Activated CD4-positive, alpha-beta T cell treated with anti-CD3 and anti-CD28 coated beads for 36 hours (primary cell): ENCODE measurements at places on chromosomes 16 and 17.

- no peak for DNase-seq
These were observed 35.1 kb downstream of the DDX19A start for GRCh38 chr16:70381604-70382342.

DNA sequence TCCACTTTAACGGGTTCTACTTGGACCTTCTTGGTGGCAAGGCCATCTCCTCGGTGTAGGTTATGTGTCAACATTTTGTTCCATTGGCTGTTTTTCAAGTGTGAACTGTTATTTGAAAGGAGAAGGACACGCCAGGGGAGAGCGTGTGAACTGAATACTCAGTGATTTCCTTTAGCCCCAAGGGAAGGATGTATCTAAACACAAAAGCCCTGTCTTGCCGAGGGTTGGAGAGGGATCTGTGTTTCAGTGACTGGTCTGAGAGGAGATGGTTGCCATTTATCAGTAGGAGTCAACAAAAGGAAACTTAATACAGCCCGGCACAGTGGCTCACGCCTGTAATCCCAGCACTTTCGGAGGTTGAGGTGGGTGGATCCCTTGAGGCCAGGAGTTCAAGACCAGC is 50.0 kb downstream of the USP10 start:
- no peak for DNase-seq

DNA sequence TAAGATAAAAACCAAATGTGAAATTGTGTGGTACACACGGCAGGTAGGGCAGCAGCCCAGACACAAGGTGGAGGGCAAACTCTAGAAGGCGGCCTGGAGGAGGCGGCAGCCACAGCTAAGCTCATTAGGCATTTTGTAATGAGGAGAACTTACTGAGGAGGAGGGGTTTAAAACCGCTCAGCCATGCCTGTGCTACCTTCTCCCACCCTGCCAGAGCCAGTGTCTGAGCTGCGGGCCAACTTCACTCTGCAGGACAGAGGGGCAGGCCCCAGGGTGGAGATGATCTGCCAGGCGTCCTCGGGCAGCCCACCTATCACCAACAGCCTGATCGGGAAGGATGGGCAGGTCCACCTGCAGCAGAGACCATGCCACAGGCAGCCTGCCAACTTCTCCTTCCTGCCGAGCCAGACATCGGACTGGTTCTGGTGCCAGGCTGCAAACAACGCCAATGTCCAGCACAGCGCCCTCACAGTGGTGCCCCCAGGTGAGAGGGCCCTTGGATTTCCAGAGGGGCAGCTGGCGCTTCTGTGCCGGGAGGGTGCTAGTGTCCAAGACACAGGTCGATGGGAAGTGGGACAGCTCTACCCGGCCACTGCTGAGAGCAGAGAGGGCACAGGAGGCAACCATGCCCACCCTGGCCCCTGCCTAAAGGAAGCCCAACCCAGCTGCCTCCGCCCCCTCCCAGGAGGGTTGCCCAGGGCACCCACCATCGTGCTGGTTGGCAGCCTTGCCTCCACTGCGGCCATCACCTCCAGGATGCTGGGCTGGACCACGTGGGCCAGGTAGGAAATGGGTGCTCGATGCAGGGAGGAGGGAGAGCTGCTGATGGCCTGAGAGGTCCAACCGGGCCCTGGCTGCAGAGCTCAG is 4.3 kb upstream of the SYNGR2 start:
- no peak for DNase-seq

GRCh38 chr16:24491731-24492130 is 47.6 kb upstream of the RBBP6 start:
- no peak for DNase-seq

GRCh38 chr16:19688396-19689024 is 29.5 kb downstream of the KNOP1 start:
- no peak for DNase-seq

DNA sequence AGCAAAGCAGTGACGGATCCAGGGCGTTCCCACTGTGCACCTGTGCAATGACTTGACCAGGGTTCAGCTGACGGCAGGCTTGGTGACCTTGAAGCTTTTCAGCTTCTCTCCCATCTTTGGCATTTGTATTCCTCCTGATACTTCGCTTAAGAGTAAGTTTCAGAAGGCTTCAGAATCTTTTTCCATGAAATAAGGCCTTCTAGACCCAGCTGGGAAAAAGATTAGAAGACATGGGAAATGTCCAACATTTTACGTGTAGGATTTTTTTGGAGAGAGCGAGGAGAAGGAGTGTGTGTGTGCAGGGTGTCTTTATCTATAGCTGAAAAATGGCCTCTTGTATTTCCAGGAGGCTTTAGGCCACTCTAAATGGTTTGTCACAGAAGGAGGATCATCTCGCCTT is 104.1 kb downstream of the BANP start:
- no peak for DNase-seq

DNA sequence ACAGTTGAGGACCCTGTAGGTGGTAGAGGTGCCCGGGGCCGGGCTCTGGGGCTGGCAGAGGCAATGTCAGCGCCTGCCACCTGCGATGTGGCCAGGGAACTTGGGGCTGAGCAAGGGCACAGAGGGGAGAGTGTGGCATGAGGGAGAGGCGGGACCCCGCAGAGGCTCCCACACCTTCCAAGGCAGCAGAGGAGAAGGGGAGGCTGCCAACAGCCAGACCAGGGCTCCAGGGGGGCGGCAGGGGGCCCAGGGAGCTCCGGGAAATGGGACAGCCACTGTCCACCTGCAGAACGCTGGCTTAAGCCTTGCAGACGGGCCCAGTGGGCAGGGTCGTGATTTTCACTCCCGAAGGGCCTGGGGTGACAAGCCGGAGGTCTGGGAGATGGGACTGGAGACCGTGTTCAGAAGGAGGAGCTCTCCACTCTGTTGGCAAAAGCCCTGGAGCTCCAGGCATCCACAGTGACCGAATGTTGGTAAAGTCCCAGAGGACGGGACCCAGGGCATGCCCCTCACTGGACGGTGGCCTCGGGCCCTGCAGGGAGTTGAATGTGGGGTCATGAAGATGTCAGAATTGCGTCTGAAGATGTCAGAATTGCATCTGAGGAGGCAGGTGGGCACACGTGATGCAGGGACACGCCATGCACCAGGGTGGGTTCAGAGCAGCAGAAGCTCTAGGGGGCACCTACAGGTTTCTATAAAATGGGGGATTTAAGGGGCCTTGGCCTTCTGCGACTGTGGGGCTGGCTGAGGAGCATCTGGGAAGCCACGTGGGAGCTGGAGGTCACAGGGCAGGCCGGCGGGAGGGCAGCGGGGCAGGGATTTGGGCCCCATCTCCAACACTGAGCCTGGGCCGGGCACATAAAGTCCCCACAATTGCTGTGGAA is 18.6 kb downstream of the CD7 start:
- peak; percentile 56 for DNase-seq

- no peak for DNase-seq
These were observed 5.0 kb upstream of the MAPK3 start for GRCh38 chr16:30127993-30128392.

DNA sequence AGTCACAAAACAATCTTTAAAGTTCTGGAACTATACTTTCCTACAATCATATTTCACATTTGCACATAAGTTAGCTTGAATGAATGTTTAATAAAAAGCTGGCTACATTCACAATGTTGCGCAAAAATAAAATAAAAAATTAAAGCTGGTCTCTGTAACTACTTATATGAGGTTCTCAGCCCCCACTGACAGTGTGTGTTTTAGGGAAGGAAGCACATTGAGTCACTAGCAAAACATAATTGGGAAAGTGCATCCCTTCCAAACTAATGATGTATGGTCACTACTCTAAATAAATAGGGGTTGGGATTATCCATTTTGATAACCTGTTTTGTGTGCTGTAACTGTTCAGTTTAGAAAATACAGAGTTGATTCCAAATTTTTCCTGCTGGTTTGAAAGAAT is 251.9 kb downstream of the IRX3 start:
- no peak for DNase-seq

DNA sequence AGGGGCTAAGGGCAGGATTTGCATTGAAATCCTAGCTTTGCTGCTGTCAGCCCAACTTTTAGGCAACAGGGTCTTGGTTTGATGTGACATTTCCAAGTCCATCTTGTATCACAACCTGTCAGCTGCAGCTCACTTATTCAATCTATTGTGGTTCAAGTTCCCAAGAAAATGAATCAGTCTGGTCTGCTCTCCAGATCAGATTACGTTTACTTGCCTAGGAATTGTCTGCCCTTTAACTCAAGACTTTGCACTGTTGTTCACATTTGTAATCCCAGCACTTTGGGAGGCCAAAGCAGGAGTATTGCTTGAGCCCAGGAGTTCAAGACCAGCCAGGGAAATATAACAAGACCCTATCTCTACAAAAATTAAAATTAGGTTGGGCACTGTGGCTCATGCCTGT is 10.0 kb downstream of the STX4 start:
- no peak for DNase-seq

- DNase-seq: no peak
These were observed 128.8 kb downstream of the CYB561 start for GRCh38 chr17:63317166-63317840.

GRCh38 chr16:51141541-51141940 is 9.5 kb downstream of the SALL1 start:
- DNase-seq: no peak

DNA sequence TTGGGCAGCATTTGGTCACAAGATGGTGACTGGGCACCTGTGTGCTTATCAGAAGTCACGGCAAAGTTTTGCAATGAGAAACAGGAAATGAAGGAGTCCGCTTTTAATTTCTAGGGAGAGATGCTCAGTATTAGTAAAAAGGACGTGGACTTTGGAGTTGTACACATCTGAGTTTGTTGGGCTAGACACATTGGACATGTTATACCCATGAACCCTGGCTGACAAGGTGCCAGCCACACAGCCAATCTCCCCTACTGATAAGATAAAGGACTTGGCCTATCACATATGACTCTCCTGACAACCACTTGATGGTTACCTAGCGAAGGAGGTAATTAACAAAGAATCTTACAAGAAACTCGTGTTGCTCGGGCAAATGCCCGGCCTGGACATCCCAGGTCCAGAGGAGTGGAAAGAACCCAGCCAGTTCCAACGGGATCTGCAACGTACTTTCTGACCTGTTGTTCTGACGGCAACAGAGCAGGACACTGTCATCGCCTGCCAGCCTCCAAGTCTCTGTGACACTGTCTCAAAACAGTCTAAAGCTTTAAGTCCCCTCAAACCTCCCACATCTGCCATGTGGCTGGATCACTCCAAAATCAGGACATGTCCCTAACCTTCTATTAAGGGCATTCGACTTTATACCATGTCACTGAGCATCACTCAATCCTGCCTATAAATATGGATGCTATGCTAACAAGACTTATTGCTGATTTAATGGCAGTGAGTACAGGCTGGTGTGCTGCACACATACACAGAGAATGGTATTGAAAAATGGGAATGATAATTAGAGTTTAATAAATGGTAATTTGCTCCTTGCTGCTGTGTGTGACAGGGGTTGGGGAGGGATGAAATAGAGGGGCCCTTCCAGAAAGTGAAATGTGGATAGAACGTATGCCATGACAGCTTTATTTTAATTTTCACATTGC is 47.6 kb upstream of the LYRM9 start:
- DNase-seq: no peak

GRCh38 chr16:74107795-74108610 is 188.6 kb upstream of the PSMD7 start:
- peak; percentile 61 for DNase-seq

DNA sequence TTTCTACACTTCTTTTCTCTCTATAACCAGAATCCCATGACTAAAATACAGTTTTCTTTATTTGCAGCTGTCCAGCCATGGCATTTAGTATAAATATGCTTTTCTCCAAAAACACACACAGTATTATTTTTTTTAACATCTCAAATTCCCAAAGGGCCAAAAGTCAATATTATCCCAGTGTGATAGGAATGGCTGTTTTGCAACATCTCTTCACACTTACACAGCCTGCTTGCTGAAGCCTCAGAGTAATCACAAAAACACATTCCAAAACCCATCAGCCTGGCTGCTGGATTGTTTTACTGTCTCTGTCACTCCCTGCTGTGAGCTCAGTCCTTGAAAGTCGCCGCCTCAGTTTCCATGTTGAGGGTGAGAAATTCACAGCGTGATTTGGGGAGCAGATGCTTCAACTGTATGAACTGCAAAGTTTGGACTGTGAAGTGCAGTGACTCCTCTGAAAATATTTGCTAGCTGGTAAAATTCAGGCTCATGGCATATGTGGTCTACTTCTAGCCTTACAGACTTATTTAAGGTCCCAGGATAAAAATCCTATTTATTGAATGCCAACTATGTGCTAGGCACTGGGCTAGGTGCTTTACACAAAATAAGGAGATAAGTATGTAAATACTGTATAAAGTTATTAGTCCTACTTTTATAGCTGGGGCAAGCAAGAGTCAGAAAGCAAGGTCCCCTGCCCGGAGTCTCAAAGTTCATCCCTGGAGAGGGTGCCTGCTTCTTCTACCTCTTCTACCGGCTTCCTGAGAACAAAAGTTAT is 116.5 kb downstream of the SOCS1 start:
- no peak for DNase-seq

DNA sequence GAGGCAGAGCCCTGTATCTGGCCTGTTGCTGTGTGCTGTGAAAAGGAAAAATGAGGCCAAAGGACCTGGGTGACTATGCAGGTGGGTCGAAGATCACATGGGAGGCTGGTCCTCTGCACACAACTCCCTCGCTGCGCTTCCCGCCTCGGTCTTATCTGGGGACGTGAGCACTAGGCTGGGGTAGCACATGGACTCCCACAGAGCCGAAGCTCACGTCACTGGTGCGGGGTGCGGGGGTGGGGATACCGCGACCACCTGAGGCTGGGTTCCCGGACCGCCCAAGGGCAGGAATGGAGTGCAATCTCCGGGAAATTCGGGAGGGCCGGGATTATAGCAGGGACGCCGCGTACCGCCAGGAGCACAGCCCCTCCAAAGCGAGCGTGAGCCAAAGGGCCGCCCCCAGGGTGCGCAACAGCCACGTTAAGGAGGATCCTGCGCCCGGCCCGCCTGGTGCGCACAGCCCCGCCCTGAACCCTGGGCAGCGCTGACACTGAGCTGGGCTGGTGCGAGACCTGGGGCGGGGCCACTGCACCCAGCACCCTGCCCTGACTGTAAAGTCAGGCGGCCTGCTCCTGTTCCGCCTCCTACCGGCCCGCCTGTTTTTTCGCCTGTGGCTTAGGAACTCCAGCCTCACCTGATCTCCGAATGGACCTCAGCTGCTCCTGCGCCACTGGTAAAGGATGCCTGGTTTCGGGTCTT is 4.8 kb downstream of the MT1A start:
- DNase-seq: peak; percentile 90

DNA sequence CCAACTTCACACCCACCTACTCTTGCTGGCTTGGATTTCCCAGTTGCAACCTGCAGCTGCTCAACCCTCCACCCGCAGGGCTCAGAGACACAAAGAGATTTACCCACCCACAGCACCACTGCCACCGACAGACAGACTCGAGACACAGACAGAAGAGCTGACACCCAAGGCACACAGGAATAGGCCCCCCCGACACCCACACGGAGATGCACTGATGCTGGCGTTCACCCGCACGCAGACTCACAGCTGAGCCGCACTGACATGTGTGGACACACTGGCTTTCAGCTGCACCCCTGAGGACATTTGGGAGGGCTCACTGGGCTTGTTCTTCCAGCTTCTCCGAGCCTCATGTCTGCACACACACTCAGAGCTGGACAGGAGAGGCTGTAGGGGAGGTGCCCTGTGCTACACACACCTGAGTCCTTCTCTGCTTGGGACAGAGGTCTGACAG is 8.2 kb downstream of the STX1B start:
- no peak for DNase-seq

GRCh38 chr16:82037666-82038065 is 2.6 kb downstream of the HSD17B2 start:
- no peak for DNase-seq

- DNase-seq: no peak
These were observed 11.7 kb downstream of the HDAC5 start for GRCh38 chr17:44111777-44112176.

GRCh38 chr17:31788956-31789355 is 70.1 kb downstream of the COPRS start:
- no peak for DNase-seq
